ENCODE measurements at places on chromosomes 12 and 14. TPM values are rescaled to one million over a fixed set of nuclear protein-coding genes. Genes with fewer than 3 reads are reported as not detected.

The IFI27 gene
- total RNA-seq, result 1.6 TPM

The SLC7A8 gene
- 2.2 TPM for total RNA-seq

The PLEKHG7 gene
- not detected for total RNA-seq

GRCh38 chr12:112537710-112538396 lies 119.1 kb downstream of the PTPN11 start:
- no peak for DNase-seq

DNA sequence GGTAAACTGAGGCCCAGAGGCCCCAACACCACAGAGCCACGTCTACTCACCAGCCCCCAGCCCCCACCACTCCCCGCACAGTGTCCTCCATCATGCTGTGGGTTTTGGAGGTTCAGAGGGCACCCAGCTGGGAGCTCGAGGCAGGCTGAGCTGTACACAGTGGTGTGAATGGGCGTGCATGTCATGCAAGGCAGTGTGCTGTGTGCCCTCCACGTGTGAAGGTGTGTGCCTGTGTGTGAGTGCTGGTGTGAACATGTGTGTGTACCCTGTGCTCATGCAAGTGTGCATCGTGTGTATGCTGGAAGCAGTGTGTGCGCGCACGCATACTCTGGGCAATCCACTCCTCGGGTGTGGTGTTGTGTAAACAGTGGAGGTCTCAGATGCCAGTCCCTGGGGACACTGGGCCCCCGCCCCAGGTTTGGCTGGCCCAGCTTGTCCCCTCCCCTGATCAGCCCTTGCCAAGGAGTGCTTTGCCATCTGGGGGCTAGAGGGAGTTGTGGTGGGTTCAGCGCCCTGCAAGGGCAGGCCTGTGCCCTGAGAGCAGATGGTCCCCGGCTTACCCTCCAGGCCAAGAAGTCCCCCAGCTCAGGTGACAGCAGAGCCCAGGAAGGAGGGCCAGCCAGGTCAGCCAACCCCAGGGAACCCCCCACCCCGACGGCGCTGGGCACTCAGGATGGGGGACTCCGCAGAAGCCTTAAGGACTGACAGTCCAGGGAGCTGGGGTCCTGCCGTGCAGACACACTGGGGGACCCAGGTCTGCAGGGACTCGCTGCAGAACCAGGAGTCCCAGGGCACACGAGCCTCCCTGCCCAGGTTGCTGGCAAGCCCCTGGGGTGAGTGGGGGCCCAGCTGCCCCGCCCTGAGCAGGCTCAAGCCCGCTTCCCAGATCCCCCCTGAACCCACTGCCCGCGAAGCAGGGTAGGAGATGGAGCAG lies 23.8 kb upstream of the GPR132 start:
- DNase-seq, result no peak

- DNase-seq, result no peak
Observed at GRCh38 chr14:37384870-37385596, 187.3 kb downstream of the MIPOL1 start.

DNA sequence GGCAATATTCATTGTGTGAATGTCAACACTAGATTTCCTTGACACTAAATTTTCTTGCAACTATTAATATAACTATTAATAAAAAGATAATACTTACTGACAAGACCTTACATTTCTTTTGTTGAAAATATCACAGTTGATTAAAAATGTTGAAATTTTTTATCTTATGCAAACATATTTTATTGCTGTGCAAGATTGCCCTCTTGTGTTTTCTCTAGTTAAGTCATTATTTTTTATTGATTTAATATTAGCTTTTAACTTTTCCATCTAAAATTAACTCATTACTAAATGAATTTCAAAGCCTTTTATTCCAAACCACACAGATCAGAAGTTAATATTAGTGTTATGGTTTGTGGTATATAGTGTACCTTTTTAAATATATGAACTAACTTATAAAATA lies 11.7 kb upstream of the NAA30 start:
- no peak for DNase-seq

- DNase-seq, result no peak
Observed at GRCh38 chr12:68613209-68613904, 2.7 kb downstream of the RAP1B start.

- DNase-seq, result no peak
Observed at GRCh38 chr12:124809878-124810277, 53.8 kb downstream of the SCARB1 start.

DNA sequence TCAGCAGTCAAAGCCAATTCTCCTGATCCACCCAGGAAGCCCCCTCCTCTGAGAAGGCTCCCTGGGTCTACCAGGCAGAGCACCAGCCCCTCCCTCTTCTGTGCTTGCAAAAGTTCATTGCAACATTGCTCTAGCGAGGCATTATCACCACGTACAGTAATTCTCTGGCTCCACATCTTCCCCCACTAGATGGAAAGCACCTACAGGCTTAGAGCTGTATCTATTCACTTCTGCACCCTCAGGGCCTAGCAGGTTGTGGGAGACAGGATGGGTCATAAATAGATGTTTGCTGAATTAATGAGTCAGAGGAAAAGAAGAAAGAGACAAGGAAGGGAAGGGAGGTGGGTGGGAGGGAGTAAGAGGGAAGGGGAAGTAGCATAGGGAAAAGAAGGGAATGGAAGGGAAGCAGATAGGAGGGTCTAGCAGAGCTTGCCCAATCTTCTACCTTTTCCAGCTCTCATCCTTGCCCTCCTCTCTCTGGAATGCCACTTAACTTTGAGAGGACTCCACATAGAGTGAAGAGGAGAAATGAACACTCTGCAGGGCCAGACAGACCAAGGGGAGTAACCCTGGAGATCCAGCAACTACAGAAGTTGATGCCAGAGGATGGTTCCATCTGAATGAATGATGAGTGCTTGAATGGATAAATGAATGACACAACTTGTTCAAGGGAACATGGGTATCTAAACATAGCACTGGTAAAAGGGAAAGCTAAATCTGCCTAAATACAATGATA lies 42.0 kb upstream of the NT5DC3 start:
- no peak for DNase-seq

Data from hematopoietic multipotent progenitor cell (in vitro differentiated cells).